Natural killer cell treated with Interleukin-12 subunit alpha and Interleukin-12 subunit beta and Interleukin-15 and Interleukin-18, amount 100 ng/mL, for 72 hours (primary cell): ENCODE measurements at places on chromosomes 3 and 15.

DNA sequence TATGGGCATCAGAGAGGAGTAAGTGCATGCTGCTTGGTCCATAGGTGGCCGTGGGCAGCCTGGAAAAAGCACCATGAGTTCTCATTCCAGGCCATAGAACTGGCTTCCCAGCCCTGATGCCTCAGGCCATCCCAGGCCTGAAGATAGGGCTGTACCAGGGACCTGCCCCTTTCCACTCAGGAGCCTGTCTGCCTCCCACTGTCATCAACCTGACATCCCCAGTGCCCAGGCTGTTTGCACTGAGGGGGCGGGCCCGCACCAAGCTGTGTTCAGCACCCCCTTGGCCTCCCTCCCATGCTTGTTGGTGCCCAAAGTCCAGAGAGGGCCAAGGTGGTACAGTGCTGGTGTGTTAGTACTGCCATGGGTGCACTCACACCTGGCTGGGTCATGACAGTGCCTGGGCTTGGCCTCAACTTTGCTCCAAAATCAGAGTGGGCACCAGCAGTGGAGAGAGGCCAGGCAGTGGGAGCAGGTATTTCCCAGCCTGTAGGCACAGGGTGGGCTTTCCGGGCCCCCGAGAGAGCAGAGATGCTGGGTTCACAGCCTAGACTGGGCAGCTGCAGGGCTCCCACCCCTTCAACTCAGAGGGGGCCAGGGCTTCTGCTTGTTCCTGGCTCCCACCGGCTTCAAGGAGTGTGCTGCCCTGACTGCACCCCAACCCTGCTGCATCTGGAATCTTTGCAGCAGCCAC lies 556.1 kb downstream of the SI start:
- no peak for DNase-seq

DNA sequence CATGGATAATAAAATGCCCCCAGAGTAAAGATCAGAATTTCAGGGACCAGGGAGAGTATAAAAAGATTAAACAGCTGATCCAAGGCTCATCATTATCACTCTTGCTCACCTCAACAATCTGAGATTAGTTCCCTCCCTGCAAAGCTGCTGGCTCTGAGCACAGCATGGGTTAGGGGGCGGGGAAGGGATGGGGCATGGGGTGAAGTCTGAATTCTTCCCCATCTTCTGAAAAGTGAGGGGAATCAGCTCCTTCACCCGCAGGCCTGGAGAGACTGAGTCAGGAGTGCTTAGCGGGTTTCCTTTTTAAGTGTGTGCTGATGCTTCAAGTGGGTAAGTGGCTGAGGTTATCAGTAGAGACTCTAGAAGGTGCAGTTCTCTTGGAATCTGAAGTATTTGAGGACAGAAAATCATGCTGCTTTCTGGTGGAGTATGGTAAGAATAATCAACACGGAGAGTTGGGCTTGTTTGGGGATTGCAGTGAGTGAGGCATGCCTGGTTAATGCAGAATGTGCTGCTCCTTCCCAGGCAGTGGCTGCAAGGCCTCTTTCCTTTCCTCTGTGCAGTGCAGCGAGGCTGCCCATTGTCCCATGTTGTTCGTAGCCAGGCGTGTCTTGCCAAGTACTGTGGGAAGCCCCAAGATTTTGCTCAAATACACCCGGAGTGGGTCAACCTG lies 59.2 kb upstream of the TRAK1 start:
- no peak for DNase-seq

- no peak for DNase-seq
Observed at GRCh38 chr3:173875790-173876189, 478.2 kb downstream of the NLGN1 start.

DNA sequence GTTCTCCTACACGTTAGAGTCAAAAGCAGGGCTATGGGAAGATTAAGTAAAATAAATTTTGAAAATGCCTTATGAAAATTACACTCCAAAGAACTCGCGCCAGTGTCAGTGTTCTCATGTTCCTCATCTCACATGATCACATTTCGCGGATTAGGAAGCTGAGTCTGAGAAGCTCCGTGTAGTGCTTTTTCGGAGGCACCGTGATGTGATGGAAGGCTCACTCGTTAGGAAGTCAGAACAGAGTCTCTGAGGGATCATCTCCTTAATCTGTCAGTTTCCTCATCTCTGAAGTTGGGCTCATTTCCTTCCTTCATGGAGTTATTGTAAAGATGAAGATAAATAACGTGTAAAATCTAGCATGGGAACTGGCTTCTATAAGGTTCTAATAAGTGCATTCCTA lies 3.2 kb downstream of the ADIPOQ start:
- no peak for DNase-seq

GRCh38 chr15:55742927-55743728 lies at the start of gene PRTG:
Gene PRTG, minus strand, starts transcription at chr15:55743152. Its CDS starts 221 bp downstream, at chr15:55742931.
- DNase-seq = no peak

GRCh38 chr3:12750223-12750622 lies 8.8 kb downstream of the TMEM40 start:
- no peak for DNase-seq

DNA sequence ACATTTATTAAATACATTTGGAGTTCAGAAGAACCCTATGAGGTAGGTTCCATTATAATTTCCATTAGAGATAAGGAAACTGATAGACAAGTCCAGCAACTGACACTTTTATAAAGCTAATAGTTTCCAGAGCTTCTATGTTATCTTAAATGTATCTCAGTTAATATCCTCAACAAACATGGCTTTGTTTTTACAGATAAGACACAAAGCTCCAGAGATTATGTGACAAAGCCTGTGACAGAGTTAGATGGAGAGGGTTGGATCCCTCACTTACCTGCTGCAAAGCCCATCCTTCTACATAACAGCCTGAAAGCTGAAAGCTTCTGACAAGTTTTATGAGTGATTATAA lies 473 bp upstream of the COMMD2 start:
- DNase-seq = no peak

DNA sequence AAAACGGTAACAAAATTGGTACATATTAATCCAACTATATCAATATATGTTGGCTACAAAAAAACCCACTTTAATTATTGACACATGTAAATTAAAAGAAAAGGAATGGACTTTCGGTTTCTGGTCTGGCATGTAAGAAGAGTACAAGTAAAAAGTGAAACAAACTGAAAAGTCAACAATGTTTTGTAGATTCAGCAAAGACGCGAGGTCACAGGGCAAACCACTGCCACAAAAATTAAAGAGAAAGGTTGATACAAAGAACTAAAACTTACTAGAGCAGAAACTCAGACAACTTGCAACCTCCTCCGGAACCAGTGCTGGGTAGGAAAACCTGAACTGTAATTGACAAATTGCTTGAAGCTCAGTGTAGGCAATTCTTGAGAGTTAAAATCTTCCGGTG lies 110.6 kb upstream of the ARPP21 start:
- no peak for DNase-seq

DNA sequence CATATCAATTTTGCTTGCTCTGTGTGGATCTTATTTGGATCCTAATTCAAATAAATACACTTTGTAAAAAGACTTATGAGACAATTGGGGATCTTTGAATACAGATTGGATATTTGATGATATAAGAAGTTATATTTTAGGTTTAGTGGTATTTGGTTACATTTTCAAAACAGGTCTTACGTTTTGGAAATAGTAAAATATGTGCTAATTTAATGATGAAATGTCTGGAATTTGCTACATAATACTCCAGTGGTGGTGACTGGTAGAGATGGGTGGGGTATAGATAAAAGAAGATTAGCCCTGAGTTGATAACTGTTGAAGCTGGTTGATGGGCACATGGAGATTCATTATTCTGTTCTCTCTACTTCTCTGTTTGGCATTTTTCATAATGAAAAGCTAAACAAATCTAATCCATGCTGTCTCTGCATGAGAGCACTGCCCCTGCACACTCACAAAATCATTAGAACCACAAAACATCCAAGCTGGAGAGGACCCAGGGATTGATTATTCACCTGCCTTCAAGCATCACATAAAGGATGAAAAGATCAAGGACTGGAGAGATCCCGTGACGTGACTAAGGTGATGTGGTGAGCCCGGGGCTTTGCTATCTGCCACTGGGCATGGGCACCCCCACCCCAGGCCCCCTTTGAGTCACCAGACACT lies 58.9 kb downstream of the TLE3 start:
- DNase-seq = no peak
